Bronchial epithelial cell (primary cell): ENCODE measurements at places on chromosomes 12 and 14.
A peak's percentile ranks its signal among the peaks of the same experiment; 100 is the strongest.

DNA sequence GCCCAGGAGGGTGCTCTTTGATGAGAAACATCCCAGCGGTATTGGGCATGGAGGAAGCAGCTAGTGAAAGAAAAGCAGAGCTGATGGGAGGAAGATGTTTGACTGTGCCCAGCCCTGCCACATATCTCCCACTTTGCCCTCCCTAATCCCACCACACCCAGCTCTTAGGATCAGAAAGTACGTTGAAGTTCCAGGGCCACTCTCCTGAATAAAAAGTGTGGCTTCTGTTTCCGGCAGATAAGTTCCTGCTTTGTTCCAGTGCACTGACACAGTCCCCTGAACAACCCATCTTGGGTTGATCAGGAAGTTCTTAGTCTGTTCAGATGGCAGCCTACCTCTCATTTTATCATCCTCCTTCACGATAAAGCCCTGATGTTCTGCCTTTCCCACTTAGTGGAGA lies 16.5 kb downstream of the TPCN1 start:
- no peak for DNase-seq

- DNase-seq, result no peak
Observed at GRCh38 chr12:82408844-82409243, 50.5 kb downstream of the METTL25 start.

- DNase-seq, result no peak
Observed at GRCh38 chr12:102722147-102722546, 194.9 kb downstream of the PAH start.

- DNase-seq, result no peak
Observed at GRCh38 chr12:132152411-132152821, 8.2 kb downstream of the NOC4L start.

DNA sequence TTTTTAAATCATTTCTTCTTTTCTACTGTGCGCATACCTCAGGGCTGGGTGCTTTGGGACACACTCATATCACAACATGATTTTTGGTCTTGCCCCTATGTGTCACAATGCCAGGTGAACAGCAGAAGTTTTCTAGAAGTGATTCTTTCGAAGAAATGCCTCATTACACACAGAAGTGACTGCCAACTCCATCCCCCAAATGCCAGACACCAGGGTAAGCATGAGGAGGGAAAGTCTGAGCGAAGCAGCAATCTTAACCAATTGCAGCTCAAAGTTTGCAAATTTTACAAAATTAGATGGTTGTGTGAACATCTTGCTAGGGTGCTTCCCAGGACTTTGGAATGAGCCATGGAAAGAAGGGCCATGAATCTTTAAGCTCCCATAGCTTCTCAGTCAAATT lies 87.3 kb upstream of the PLEKHA5 start:
- DNase-seq, result no peak

- no peak for DNase-seq
Observed at GRCh38 chr14:64292197-64292596, 2.0 kb downstream of the ESR2 start.

DNA sequence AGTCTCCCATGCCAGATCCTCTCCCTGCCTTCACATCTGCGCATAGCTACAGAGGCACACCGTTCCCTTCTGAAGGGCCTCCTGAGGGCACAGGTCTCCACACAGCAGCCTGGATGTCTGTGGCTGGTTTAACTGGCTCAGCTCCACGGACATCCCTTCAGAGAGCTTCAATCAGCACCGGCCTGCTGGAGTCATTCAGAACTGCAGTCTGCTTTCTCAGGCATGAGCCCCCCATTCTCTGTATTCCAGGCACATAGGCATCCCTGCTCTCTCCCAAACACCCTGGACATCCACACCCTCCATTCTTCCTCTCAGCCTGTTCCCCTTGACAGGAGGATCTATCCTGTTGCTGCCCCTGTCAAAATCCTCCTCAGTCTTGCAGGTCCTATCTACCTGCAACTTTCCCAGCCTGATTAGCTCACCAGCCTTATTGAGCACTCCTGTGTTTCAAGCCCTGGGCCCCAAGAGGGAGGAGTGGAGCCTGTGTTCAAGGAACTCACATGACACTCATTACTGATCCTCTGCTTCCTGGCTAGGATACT lies 2.9 kb upstream of the DHRS2 start:
- no peak for DNase-seq

DNA sequence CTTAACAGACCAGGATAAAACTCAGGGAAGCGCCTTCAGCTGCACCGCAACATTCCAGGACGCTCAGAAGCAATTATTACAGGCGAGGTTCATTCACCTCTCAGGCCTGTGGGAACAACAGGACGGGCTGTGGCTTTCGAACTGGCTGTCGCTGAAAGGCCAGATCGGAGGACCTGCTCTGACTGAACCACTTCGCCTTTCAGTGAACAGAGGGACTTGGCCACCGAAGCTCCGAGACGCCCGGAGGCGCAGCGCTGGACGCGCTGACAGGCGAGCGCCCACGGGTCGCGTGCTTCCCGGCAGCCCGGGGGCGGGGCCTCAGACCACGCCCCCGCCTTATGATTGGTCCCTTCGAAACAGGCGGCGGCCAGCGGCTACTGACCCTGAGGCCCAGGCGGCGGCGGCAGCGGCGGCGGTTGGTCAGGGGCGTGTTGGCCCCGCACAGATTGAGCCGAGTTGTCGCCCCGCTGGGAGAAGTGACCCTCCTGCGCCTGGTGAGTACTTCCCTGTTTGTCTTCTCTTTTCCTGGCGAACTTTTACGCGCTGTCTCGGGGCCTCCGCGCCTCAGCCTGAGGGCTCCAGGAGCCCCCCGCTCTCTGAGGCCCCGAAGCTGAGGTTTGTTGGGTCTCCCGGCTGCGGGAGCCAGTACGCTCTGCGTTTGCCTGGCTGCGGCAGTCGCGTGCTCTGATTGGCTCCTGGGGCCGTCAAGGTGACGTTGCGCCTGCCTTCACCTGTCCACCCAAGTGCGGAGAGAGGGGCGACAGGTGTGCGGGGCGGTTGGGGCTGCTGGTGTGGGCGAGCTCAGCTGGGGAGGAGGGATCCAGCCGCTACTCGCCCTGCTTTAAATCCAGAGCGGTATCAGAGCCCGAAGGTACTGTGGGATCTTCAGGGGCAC lies at the start of gene GAS2L3:
Gene GAS2L3, plus strand, starts transcription at position 393 of the 895 bp plus-strand sequence. CDS start 21,221 bp downstream, outside the sequence.
- DNase-seq, result peak; percentile 62

GRCh38 chr12:14393751-14394150 lies 28.3 kb downstream of the ATF7IP start:
- DNase-seq, result no peak

- DNase-seq, result no peak
Observed at GRCh38 chr14:93951635-93952540, 24.5 kb downstream of the ASB2 start.

GRCh38 chr14:32381869-32382268 lies 52.8 kb downstream of the AKAP6 start:
- peak; percentile 86 for DNase-seq

- no peak for DNase-seq
Observed at GRCh38 chr14:68632054-68632895, 160.6 kb downstream of the ZFP36L1 start.

GRCh38 chr12:100216337-100216736 lies 15.7 kb downstream of the ACTR6 start:
- no peak for DNase-seq

DNA sequence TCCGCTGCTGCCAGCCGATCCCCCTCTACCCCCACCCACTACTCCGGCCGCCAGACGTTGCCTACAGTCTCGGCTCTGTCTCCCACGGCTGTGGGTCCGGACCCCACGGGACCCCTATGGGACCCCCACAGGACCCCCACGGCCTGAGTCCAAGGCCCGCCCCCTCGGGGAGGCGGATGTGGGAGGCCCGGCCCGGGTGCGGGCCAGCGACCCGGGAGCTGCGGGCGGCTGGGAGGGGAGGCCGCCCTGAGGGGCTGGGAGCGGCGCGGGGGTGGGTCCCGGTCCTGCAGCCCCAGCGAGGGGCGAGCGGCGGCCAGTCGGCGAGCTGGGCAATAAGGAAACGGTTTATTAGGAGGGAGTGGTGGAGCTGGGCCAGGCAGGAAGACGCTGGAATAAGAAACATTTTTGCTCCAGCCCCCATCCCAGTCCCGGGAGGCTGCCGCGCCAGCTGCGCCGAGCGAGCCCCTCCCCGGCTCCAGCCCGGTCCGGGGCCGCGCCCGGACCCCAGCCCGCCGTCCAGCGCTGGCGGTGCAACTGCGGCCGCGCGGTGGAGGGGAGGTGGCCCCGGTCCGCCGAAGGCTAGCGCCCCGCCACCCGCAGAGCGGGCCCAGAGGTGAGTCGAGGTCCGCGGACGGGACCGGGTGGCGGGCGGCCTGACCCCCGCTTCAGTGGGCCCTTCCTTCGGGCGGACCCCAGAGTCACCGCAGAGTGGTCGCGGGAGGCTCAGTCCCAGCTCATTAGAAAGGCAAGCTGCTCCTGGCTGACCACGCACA lies at the start of gene ACVRL1:
Gene ACVRL1, plus strand, starts transcription at position 422 of the 773 bp plus-strand sequence. CDS start 4,971 bp downstream, outside the sequence.
- no peak for DNase-seq

DNA sequence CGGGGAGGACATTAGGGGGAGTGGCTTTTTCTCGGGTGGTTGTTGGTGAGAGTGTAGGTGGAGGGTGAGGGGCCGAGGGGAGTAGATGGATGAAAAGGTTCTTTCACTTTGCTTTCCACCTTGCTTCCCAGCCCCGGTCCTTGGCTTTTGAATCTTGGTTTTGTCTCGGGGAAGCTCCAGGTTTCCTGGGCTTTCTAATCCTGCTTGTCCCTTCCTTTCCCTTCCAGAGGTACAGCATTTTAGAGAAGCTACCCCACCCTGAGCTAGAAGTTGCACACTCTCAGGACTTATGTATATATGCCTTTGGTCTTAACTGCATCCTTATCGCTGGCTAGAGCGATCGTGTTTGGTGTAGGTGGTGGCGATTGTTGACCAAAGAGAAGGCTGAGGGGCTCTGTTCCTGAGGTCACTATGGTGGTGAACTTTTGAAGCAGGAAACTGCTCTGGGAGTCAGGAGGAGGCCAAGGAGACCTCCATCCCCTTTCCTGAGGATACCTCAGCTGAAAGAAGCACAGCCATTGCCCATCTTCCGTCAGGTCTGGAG lies 862 bp downstream of the PIP4K2C start:
- no peak for DNase-seq

- no peak for DNase-seq
Observed at GRCh38 chr12:11861155-11861863, 209.4 kb upstream of the BCL2L14 start.

- no peak for DNase-seq
Observed at GRCh38 chr12:77003914-77004313, 61.5 kb downstream of the E2F7 start.

DNA sequence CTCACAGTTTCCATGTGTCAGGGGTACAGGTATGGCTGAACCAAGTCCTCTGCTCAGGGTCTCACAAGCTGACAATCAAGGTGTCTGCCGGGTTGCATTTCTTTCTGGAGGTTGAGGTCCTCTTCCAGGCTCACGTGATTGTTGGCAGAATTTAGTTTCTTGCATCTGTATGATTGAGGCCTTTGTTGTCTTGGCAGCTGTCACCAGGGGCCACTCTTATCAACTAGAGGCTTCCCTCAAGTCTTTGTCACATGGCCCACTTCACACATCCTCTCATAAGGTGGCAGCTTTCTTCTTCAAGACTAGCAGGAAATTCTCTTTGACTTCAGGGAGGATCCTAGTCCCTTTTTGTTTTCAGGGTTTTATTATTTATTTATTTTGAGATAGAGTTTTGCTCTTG lies 46.0 kb upstream of the FOS start:
- DNase-seq, result no peak

DNA sequence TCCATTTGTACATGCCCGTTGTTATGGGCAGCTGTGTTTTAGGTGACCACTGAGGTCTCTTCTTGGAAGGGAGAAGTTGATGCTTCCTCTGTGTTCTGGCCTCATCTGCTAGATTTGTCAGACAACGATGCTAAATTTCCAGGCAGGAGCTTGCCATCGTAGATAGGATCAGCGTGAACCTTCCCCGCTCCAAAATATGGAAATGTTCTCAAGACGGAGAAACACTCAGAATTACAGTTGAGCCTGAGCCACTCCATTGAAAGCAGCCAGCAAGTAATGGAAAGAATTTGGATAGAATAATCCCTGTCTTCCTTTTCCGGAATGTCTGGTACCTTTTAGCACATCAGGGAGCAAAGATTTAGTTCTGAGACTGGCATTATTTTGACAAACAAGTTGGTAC lies 34.8 kb downstream of the TUNAR start:
- DNase-seq, result no peak

DNA sequence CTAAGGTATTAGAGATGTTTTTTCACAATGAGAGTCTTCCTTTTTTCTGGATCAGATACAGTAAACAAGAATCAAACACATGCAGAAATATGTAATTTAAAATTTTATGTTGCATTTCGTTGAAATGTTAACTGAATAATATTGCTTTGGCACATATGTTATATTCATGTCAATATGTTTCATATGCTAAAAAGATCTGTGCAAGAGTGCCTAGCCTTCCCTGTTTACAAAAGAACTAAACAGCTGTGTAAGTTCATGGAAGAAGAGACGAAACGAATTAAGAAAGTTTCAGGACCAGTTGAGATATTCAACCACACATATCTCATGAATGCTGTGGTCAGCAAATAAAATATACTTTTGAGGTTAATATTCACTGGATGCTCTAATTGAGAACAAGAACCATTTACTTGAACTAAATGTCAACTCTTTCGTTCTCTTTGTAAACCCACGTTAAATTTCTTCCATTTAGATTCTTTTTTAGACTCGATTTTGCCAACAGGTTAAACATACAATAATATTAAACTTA lies 289.5 kb downstream of the FOXG1 start:
- DNase-seq, result no peak

DNA sequence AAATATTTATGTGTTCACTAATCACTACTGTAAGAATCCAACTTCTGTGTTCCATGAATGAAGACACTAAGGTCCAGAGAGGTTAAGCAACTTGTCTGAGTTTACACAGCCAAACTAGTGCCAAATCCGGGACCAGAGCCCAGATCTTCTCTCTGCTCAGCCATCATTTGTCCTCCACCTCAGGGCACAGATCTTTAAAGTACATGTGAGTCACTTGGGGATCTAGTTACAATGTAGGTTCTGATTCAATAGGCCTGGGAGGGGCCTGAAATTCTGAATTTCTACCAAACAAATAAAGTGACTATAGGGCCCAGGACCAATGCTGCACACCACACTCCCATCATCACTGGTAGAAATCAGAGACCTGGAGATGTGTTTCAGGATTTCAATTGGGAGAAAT lies 162.9 kb downstream of the GXYLT1 start:
- peak; percentile 68 for DNase-seq

DNA sequence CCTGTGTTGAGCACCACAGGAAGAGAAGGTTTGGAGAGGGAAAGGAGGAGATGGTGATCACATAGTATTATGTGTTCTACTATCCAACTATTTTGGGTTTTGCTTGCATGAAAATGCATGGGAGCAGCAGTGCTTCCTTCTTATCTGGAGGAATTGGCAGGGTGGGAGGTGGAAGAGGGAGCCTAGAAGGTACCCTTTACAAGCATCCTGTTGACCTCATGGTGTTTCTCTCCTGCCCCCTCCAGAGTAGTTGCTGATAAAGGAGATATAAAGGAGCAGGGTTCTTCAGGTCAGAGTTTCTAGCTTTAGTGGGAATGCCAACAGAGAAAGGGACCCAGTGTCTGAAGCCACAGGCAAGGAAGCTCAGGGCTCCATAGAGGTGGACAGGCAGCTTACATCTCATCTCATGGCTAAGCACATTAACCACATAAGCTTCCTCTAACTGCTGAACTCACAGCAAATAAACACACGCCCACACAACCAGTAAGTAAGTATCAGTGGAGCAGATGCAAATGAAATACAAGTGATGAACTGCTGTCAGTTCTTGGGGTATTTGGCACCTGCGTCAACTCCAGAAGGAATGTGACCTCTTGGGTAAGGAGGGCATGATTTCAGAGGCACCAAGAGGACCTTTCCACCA lies 174.2 kb upstream of the SLC38A2 start:
- DNase-seq, result peak; percentile 86

- no peak for DNase-seq
Observed at GRCh38 chr12:92185052-92185451, 39.4 kb upstream of the BTG1 start.
